CD8-positive, alpha-beta memory T cell (primary cell): ENCODE measurements at places on chromosomes 4 and X. TPM values are rescaled to one million over a fixed set of nuclear protein-coding genes. Genes with fewer than 3 reads are reported as not detected.

DNA sequence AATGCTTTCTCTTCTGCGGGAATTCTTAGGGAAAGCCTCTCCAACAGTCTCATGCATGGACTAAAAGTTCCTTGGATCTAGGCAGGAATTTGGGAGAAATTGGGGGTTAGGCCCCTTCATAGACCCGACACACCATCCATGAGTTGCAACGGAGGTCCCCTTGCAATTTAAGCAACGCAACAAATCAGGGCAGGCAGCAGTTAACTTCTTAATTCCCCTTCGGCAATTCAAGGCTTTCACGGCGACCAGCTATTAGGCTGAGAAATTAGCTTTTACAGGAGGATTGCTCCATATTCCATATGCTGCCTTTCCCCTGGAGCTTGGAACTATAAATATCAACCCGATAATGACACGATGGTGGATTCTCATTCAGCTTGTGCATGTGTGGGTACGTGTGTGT, 241.0 kb downstream of the SHOX start:
- no peak for DNase-seq

DNA sequence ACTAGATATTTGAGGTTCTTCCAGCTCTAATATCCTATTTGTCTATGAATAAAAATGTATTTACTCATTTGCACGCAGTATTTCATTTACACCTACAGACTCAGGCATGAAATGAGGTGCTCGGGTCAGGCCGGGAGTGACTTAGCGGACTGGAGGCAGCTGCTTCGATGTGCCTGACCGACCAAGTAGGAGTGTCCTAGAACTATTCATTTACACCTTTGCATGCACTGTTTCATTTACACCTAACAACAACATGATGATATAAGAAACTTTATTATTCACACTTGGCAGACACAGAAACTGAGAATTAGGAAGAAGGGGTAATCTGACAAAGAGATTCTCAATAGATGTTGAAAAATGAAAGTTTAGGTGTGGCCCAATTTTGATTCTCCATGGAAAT, 28.7 kb upstream of the FAT1 start:
- DNase-seq, result no peak

Gene APELA
- not detected for polyA plus RNA-seq

Gene FHIP1A
- polyA plus RNA-seq, result not detected

Gene ANKRD50
- polyA plus RNA-seq, result 0.16 TPM

GRCh38 chrX:318739-319578, at the start of gene GTPBP6:
Gene GTPBP6 (minus strand): TSS chrX:318796. CDS start chrX:318787, 9 bp downstream.
- DNase-seq, result peak; percentile 99

DNA sequence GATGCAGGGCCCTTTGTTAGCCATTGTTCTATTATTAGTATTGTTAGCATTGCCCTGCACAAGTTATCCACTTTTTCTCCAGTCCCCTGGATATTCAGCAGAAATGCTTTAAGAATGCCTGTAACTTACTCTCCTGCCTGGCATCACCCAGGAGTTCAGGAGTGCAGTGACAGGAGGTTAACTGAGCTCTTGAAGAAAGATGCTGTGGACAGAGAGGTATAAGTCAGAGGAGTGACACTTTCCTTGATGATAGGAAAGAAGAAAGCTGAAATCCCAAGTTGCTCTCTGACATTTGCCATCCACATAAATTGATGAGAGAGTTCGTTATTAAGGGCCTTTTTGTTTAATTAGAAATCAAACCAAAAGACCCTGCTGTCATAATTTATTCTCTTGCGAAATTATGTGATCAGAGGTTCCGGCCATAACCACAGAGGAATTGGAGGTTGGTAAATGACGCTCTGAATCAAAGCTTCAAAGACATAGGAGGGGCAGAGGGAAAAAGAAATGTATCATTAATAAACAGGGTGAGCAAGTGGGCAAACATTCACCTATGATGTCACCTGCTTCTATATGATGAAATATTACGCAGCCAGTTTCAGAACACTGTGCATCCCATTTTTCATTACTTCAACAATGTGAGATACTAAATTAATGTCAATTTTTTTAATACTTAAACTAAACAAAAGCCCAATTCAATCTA, 230.2 kb upstream of the JADE1 start:
- DNase-seq, result no peak

Gene KANTR
- 1.6 TPM for polyA plus RNA-seq

GRCh38 chr4:155819066-155819465, 47.0 kb downstream of the ASIC5 start:
- no peak for DNase-seq

Gene CXCL5
- polyA plus RNA-seq, result not detected

Gene SERTM2
- polyA plus RNA-seq, result not detected

- DNase-seq, result no peak
Observed at GRCh38 chrX:24231131-24231540, 81.6 kb downstream of the ZFX start.

Gene MAGEA1
- polyA plus RNA-seq, result not detected

Gene NUDT10
- polyA plus RNA-seq, result 0.17 TPM

DNA sequence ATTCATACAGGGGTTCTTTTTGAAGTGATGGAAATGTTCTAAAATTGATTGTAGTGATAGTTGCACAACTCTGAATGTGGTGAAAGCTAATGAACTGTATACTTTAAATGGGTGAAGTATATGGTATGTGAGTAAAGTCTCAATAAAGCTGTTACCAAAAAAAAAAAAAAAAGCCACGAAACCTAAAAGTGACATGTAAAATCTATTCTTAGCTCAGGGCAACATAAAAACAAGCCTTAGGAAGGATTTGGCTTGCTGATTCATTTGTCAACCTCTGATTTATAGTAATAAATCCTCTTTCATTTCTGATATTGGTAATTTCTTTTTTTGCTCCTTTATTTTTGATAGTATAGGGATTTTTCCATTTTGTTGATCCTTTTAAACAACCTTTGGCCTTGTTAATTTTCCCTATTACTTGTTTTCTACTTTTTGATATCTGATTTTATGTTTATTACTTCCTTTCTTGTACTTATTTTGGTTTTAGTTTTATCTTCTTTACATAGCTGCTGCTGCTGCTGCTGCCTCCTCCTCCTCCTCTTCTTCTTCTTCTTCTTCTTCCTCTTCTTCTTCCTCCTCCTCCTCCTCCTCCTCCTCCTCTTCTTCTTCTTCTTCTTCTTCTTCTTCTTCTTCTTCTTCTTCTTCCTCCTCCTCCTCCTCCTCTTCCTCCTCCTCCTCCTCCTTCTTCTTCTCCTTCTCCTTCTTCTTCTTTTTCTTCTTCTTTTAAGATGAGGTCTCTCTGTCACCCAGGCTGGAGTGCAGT, 79.4 kb downstream of the ADGRG4 start:
- DNase-seq, result no peak

DNA sequence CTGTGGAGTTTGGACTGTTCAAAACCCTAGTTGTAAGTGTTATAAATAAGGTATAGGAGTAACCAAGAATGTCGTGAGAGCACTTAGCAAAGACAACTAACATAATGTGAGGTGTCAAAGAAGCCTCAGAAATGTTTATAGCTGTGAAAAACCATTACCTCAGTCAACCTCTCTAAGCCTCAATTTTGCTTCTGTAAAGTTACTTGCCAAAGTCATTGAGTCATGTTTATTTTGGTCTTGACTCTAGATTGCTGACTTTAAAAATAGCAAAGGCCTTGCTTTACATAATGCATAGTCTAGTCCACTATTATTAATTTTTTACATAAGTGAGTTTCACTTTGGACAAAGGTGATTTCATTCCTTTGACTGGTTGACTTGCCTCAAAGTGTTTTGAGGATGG, 257.6 kb upstream of the CXXC4 start:
- DNase-seq, result no peak

GRCh38 chr4:61630548-61630947, 430.4 kb downstream of the ADGRL3 start:
- no peak for DNase-seq

GRCh38 chr4:73646117-73646516, 25.9 kb upstream of the RASSF6 start:
- DNase-seq, result no peak

Gene SPANXN3
- not detected for polyA plus RNA-seq

Gene EIF4E
- 58.5 TPM for polyA plus RNA-seq

GRCh38 chr4:107349732-107350131, 313.6 kb upstream of the DKK2 start:
- no peak for DNase-seq

Gene TMEM150C
- 0.17 TPM for polyA plus RNA-seq

DNA sequence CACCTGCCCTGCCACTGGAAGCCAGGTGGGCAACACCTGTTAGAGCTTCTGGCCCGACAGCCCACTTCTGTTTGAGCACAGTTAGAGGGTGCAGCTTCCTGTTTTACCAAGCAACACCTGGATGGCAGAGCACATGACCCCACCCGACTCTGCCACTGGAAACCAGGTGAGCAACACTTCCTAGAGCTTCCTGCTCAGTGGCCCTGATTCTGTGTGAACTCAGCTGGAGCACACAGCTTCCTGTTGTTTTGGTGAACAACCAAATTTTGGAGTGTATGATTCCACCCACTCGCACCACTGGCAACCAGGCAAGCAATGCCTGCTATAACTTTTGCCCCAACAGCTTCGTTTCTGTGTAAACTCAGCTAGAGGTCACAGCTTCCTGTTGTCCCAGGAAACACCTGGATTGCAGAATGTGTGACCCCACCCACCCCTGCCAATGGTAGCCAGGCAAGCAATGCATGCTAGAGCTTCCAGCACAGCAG, 163.8 kb upstream of the KLF8 start:
- no peak for DNase-seq

DNA sequence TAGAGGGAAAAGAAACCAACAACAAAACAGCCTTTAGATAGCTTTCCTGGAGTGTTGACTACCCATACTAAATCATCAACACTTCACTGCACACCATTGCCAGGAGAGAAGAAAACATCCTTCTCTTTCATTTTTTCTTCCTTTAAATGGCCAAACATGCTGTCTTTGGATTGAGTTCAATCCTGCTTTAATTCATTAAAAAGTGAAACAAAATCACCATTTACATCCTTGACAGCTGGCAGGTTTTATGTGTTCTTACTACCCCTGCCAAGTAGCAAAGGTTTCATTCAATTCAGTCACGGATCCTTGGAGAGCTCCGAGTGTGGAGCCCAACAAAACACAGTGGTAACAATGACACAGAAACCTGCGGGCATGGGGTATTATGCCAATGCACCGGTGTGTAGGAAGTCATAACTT, 568.3 kb downstream of the ANKRD50 start:
- DNase-seq, result no peak
